Vagina (tissue), 2 donors: ENCODE measurements at places on chromosomes 5 and 9. TPM values are rescaled to one million over a fixed set of nuclear protein-coding genes. Genes with fewer than 3 reads are reported as not detected.

GRCh38 chr5:36875051-36875789 lies 1.3 kb upstream of the NIPBL start:
- no peak for DNase-seq

- DNase-seq: no peak
These were observed 61.0 kb downstream of the DAP start for GRCh38 chr5:10699987-10700386.

- DNase-seq: no peak
These were observed 12.5 kb downstream of the GLIS3 start for GRCh38 chr9:4287386-4287785.

The PCDHGC5 gene
- total RNA-seq: 3.4 TPM

The PCDHB10 gene
- 3.2 TPM for total RNA-seq
